ENCODE measurements at places on chromosomes 3 and 15.

DNA sequence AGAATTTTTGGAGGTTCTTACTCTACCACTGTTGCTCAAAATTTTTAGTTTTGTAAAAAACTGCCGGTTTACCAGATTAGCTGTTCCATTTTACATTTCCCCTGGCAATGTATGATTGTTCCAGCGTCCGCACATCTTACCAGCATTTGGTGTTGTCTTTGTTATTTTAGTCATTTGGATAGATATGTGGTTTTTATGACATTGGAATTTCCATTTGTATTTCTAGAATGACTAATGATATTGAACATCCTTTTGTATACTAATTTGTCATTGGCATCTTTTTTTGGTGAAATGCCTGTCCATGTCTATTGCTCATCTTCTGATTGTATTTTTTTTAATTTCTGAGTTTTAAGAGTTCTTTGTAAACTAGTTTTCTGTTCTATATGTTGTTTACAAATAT is 28.5 kb downstream of the LRRC28 start:
- no peak for DNase-seq

DNA sequence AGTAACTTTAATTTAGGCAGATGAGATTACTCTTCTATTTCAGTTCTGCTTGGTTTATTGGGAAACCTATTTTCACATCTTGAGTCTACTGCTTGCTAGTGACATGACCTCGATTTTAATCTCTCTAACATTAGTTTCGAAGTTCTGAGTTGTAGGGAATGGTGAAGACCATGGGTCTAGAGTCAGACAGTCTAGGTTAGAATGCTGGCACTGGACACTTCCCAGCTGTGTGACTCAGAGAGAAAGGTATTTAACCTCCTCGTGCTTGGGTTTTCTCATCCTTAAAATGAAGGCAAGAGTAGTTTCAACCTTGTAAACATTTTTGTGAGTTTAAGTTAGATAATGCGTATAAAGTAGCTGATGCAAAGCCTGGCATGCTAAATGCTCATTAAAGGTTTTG is 422.1 kb downstream of the GRM7 start:
- no peak for DNase-seq

GRCh38 chr3:106275592-106275991 is 406.8 kb upstream of the CBLB start:
- DNase-seq = no peak

GRCh38 chr3:17579289-17580031 is 163.0 kb downstream of the TBC1D5 start:
- DNase-seq = no peak

GRCh38 chr15:101187820-101188636 is 63.8 kb downstream of the CHSY1 start:
- DNase-seq = no peak

GRCh38 chr15:81098861-81099651 is 35.0 kb upstream of the CFAP161 start:
- DNase-seq = peak; percentile 5

DNA sequence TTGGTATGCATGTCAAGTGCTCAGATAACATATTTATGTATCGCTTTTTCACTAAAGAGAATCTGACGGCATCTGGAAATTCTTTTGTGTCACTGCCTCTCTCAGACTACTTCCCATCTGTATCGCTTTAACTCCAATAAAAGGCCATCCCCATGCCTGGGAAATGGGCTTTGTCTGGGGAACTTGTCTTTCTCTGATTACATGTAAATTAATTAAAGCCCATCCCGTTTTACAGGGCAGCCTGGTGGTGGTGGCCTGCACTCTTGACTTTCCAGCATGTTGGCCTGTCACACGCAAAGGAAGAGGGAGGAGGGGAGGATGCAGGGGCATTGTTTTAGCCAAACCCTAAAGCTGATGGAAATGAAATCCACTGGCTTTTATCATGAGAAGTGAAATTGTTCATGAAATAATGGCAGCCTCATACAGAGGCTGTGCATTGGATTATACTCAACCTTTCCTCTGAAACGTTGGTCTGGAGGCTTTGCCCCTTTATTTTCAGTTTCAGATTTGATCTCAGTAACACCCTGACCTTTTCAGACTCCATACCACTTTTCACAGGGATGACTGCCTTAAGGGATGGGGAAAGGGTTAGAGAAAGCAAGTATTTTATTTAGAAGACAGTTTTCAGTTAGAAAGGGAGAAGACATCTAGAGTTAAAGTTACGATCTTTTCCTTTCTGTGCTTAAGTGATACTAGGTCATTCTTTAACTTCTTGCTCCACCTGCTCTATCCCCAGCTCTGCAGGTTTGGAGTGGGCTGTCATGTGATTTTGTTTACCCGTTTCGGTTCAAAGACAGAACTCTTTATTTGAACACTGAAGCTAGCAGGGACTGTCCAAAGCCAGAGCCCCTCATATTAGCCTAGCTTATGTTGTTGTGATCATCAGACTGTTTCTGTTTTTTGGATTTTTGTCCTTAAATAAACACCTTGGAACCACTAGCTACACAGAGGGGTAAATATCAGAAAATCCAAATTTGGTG is 94.6 kb upstream of the CTDSPL start:
- DNase-seq = no peak

DNA sequence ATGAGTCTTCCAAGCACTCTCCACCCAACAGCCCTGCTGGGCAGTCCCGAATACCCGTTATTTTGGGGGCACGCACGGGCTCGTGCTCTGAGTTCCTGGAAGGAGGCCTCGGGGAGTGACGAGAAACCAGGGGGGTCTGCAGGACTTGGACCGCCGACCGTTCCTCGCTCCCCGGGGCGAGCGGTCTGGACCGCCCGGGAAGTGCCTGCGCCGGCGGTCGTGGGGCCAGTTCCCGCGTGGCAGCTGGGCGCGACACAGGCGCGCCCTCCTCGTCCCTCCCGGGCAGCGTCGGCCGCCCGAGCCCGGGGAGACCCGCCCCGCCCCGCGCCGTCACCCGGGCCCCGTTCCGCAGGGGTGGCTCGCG is 387 bp downstream of the GNB4 start:
- no peak for DNase-seq

GRCh38 chr15:58330741-58331559 is 100.8 kb upstream of the LIPC start:
- DNase-seq = no peak

DNA sequence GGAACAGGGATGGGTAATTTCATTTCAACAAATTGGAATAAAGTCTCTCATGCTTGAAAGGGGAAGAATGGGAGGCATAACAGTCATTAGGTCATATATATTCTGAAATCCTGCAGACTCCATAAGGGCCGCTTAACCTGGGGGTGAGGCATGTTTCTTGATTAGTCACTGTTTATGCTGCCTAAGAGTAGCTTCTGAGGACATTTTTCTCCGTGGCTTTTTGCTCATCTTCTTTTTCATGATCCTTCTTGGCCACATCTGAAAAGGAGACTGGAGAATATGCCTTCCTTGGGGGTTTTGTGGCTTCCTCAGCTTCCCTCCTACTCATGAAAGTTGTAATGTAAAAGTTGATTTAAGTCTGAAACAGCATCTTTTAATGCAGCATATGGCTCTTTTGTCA is 20.0 kb upstream of the CFAP20DC start:
- no peak for DNase-seq

DNA sequence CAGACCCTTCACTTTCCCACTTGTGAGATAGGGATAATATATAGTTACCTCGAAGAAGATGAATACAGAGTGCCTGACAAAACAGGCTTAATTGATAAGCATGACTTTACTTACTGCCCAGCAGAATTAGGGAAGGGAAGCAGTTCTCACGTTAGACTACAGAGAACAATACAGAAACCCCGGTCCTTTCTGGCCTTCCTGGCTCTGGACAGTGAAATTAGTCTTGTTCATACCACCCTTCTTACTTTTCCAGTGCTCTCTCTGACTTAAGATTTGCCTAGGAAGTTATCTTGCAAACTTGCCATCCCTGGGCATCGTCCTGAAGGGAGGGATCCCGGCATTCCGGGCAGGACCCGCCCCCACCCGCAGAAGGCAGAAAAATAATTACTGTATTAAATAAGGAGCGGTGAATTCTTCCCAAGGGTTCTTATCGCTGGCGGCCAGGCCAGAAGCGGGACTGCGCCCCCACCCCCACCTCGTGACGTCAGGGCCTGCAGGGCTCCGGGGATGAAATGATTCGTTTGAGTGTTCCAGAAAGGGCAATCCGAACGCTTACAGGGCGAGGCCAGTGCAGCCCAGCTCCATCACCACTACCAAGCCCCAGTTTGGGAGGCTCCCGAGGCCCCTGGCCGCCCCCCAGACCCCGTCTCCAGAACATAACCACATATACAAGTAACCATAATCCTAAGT is 8.4 kb downstream of the SOX2 start:
- DNase-seq = no peak

DNA sequence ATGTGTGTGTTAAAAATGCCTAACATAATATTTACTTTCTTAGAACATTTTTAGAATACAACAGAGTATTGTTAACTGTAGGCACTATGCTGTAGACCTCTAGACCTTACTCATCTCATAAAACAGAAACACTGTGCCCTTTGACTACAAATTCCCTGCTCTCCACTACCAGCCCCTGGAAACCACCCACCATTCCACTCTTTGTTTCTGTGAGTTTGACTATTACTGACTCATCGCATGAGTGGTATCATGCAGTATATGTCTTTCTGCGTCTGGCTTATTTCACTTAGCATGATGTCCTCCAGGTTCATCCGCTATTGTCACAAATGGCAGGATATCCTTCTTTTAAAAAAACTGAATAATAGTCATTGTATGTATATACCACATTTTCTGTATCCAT is 216.7 kb upstream of the CFAP20DC start:
- no peak for DNase-seq

DNA sequence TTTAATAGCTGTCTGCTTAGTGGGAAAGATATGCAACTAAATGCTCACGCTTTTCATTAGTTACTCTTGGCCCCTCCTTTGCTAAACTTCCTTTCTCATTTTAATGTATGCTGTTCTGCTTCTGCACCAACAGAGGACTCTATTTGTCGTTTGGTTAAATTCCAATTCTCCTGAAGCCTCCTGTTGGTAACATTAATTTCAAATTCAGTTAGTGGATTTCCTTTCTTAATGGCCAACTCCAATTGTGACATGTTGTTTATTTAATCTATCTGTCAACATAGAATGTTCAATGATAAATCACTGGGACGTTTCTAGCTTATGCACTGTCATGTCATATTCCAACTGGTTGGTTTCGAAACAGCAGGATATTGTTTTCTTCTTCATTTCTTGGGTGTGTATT is 467.4 kb upstream of the BCHE start:
- DNase-seq = no peak

DNA sequence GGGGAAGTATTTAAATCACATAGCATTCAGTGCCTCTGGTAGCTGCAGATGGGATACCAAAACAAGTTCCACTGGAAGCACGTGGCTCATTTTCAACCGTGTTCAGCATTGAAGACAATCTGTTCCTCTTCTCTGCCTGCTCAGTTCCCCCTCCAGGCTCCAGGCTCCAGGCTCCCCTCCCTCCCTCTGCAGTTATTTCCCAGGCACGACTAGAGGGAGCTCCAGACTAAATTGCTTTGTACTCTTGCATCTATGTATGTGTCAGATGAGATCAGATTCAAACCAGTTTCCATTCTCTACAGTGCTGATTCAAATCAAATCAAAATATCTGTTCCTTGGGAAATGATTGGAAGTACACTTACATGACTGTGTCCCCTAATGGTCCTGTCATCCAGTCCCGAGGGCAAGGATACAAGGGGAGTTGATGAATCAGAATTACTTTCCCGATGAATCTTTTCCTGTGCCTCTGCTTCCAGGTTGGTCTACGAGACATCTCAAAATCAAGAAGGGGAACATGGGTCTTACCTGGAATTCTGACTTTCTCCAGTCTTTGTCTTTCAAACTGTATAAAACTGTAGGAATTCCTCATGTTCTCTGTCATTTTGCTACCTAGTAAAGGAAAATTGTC is 600.5 kb downstream of the EDEM1 start:
- DNase-seq = no peak

GRCh38 chr3:129919806-129920205 is 26.3 kb upstream of the TMCC1 start:
- DNase-seq = no peak
